ENCODE measurements at places on chromosomes 11 and 22.

DNA sequence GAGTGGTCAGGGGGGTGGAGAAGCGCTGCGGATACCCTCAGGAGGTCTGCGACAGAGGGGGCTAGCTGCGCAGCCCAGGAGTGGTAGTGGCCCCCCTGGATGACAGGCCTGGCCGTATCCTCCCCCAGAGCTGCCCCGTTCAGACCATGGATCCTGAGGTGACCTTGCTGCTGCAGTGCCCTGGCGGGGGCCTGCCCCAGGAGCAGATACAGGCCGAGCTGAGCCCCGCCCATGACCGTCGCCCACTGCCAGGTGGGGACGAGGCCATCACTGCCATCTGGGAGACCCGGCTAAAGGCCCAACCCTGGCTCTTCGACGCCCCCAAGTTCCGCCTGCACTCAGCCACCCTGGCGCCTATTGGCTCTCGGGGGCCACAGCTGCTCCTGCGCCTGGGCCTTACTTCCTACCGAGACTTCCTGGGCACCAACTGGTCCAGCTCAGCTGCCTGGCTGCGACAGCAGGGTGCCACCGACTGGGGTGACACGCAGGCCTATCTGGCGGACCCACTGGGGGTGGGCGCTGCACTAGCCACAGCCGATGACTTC, 505 bp downstream of the NUDT22 start:
- no peak for DNase-seq

- DNase-seq = peak; percentile 66
Measured at GRCh38 chr11:67265633-67266448, 432 bp upstream of the GRK2 start.

GRCh38 chr11:96744697-96745096, 354.9 kb downstream of the JRKL start:
- no peak for DNase-seq

DNA sequence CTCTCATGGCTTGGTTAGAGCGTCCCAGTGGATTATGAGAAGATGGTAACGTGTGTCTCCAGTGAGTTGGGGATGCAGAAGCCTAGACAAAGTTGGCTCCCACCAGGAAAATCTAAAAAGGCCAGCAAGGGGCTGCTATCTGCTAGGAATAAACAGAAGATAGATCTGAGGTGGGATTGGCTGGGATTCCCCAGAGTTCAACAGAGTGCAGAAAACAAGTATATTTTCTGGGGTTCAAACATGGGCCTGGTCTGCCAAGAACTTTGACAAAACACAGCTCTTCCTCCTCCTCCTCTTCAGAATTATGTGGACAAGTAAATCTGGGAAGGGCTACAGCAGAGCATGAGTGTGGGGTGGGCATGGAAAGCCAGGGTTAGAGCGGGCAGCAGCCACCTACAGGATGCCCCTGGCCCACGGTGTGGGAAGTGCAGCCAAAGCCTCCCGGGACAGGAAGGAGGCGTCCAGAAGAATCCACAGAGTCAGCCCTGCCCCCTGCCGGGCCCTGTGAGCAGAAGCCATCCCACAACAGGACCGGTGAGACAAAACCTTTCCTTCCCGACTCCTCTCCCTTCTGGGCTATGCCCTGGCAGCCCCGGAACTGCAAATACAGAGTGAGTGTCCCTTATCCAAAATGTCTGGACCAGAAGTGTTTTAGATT, 67.1 kb downstream of the CD82 start:
- DNase-seq = no peak

DNA sequence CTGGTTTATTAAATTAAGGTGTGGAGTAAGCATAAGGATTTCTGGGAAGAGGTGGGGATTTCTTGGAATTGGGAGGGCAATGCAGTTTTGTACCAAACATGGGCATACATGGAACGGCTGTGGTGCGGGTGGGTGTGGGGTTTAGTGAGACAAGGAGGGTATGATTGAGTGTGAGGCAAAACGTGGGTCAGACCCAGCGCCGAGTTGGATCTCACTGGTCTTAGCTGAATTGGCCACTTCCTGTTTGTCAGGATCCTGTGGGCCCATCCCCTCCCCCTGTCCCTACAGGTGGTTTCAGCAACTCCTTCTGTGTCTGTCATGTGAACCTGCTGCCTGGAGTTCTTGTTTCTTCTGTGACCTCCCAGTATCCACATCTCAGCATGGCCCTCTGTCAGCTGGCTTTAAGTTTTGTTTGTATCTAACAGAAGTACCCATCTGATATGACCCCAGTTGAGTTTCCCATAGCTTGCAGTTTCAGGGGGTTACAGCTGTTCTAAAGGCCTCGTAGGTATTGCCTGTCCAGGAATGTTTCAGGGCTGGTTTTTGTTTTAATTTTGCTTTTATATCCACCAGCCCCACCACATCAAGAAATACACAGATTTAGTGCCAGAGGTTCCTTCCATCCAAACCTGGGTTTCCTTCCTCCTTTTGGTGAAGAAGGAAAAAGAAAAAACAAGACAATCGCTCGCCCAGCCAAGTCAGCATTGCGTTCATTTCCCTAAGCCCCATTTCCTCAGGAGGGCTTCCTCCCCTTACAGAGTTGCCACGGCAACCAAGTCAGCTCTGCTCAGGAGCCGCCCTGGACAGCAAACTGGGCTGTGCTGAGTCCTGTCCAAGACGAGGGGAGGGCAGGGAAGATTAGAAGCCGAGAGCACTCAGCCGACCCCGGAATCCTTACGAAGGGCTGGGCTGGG, 6.0 kb downstream of the APOL1 start:
- no peak for DNase-seq

GRCh38 chr11:44930588-44931302, 19.9 kb downstream of the TP53I11 start:
- no peak for DNase-seq

DNA sequence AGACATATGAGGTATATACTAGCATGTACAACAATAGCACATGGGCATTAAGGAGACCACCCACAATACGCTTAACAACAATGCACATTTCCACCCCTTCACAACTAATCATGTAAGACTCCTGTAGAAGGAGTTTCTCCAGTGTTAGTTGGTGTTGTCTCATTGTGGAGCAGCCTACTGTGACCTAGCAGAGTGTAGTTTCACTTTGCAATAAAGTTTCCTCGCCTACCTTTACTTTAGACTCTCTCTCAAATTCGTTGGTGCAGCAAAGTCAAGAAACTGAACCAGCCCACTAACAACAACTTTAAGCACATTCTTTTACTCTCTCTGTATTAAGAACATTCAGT, 863.6 kb downstream of the FAM181B start:
- no peak for DNase-seq

GRCh38 chr11:130536106-130537040, 87.9 kb downstream of the ADAMTS15 start:
- DNase-seq = no peak

GRCh38 chr11:86180851-86181250, 63.7 kb upstream of the EED start:
- no peak for DNase-seq

DNA sequence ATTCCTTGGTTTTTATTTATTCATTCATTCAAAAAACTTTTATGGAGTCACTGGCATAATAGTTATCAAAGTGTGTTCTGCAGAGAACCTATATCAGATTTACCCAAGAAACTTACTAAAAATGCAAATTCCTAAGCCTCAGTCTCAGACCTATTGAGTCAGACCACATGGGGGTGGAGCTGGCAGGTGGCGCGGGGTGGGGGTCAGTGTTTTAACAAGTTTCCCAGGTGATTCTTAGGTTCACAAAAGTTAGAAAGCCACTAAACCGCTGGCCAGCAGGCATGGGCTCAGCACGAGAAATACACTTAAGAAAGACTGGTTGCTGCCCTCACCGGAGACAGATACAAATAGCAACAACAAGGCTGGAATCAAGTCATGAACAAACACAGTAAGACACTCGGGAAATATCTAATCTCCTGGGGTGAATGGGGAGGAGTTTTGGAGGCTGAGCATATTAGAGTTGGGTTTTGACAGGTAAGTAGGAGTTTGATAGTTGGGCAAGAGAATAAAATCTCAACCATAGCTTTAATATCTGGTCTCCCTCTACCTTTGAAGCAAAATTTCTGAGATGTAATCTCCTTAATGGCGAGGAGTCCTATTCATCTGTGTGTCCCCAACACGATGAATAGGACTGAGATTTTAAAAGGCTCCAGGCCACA, 167.5 kb upstream of the NECTIN1 start:
- no peak for DNase-seq

- no peak for DNase-seq
Measured at GRCh38 chr11:110478410-110478809, 48.7 kb downstream of the FDX1 start.

DNA sequence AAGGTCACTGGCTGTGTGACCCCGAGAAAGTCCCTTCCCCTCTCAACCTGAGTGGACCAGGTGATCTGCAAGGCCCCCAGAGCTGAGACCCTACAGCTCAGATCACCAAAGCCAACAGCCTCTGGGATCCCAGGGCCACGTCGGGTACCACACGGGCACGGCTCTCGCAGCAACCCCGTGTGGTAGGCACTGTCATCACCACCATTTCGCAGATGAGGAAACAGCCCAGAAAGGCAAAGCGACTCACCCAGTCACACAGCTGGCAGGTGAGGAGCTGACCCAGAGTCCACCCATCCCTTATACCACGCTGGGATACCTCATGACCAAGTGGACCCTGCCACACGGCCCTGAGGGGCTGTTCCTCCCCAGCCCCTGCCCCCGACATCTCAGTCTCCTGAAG, 2.8 kb downstream of the ATP5MGL start:
- no peak for DNase-seq

DNA sequence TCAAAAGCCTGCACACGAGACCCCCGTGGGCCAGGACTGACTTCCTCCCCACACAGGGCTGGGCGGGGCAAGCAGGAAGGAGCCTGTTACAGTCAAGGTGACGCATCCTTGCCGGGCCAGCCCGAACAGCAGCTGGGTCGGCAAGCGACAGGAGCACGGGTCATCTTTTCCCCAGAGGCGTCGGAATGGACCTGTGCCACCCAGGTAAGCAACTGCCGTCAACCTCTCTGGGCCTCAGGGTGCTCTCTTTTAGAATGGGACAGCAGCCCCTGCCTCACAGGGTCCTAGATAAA, at the start of gene CYTH4:
CYTH4 (plus strand) TSS at position 124 of the 293 bp plus-strand sequence; CDS start at position 186, 62 bp downstream.
- peak; percentile 59 for DNase-seq

DNA sequence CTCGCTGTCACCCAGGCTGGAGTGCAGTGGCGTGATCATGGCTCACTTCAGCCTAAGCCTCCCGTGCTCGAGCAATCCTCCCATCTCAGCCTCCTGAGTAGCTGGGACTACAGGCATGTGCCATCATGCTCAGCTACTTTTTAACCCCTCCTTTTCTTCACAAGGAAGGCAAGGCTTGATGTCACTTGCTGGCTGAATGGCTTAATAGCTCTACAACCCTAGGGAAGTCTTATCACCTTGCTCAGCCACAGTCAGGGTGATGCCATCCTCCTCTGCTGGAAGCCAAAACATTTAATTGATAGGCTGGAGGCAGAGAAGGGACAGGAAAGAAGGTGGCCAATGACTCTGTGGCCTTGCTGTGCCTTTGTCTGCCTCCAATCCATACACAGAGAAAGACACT, 131.9 kb downstream of the MED15 start:
- no peak for DNase-seq

GRCh38 chr11:117972044-117972443, 14.2 kb upstream of the IL10RA start:
- no peak for DNase-seq

DNA sequence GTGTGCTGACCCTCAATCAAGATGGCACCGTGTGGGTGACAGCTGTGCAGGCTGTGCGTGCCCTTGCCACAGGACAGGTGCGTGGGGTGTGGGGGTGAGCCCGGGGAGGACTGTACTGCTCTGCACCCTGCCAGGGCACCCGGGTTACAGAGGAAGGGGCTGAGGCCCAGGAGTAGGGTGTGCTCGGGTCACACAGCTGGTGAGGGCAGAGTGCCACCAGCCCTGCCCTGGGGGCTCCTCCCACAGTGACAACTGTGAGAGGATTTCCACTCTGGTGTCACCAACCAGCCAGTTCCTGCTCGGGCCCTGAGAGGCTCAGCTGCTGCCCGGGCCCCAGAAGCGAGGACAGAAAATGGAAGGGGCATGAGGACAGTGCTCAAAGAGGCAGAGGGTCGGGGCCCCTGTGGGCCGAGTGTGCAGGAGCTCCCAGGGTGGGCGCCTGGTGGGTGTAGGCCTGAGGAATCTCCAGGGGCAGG, 20.5 kb downstream of the TRMU start:
- no peak for DNase-seq

Measured in activated T-cell treated with anti-CD3 and anti-CD28 coated beads for 4 hours (primary cell).